ENCODE measurements at places on chromosomes 16 and 17.

DNA sequence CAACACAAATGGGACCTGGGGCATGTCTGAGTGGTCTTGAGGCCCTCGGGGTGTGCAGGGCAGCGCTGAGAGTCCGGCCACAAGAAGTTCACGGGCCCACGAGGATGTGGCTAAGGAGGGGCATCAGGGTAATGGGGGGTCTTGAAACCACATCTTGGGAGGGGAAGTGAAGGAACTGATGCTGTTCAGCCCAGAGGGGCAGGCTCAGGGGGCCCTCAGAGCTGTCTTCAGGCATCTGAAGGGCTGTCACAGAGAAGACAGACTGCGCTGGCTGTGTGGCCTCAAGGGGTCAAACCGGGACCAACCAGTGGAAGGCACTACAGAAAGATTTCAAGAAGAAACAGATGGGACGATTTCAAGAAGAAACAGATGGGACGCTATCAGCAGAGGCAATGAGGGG is 45.1 kb downstream of the ZNF423 start:
- DNase-seq = no peak
- no peak overlapping the region for H3K4me3 ChIP-seq
- H3K27ac ChIP-seq = no peak overlapping the region
- peaks cover 2% of the 10 kb centered on the region for H3K4me1 ChIP-seq
- H3K36me3 ChIP-seq = no peaks in the 10 kb centered on the region
- H3K27me3 ChIP-seq = no peaks in the 10 kb centered on the region

DNA sequence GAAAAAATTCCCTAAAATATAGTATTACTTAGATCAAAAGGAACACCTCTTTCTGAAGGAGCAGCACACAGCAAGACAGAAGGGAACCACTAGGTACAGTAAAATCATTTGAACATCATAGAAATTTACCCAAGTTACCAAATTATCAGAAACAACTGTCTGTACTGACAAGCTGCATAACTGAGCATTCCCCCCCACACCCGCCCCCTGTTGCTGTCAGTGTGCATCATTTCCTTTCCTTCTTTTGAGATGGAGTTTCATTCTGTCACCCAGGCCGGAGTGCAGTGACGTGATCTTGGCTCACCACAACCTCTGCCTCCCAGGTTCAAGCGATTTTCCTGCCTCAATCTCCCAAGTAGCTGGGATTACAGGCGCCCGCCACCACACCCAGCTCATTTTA is 120.7 kb downstream of the TRIM37 start:
- H3K36me3 ChIP-seq = no peaks in the 10 kb centered on the region
- peak overlapping the region; percentile 16 for H3K27ac ChIP-seq
- H3K4me1 ChIP-seq = peaks cover 1% of the 10 kb centered on the region
- H3K27me3 ChIP-seq = no peaks in the 10 kb centered on the region
- H3K4me3 ChIP-seq = no peak overlapping the region

DNA sequence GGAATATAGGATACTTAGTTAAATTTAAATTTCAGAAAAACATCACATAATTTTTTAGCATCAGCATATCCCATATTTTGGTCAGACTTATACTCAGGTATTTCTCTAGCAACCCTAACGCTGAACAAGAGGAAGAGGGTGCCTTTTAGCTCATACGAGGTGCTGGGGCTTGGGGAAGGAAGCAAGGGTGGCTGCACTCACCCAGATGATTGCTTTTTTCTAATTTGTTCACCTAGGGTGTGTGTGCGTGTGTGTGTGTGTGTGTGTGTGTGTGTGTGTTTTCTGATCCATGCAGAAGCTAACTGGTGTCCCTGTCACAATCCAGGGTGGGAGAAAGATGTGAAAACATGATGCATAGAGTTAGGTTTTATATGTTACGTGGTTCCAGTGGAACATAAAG is 81.2 kb downstream of the WNT3 start:
- peak overlapping the region; percentile 61 for H3K27ac ChIP-seq
- no peaks in the 10 kb centered on the region for H3K36me3 ChIP-seq
- peaks cover 42% of the 10 kb centered on the region for H3K4me1 ChIP-seq
- DNase-seq = peak; percentile 61
- H3K4me3 ChIP-seq = peak overlapping the region; percentile 58

- H3K27me3 ChIP-seq = no peaks in the 10 kb centered on the region
- H3K27ac ChIP-seq = peak overlapping the region; percentile 95
- no peaks in the 10 kb centered on the region for H3K36me3 ChIP-seq
- DNase-seq = no peak
- H3K4me3 ChIP-seq = peak overlapping the region; percentile 95
These were observed 827 bp upstream of the UBALD1 start for GRCh38 chr16:4615384-4616046.

DNA sequence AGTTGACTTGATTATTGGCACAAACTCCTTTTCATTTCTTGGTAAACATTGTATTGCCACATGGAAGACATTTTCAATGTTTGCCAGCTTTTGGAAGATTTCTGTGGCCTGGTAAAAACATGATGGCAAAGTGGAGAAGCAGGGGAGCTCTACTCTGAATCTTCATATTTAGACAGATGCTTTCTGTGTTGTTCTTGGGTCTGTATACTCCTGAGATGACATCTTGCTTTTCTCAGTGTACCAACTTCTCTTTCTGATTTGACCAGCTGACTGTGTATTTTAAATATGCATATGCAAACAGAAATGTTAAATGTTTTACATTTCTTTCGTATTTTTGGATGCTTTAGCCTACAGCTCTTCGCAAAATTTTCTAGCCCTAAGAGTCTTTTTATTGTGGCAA is 366.2 kb upstream of the MON1B start:
- DNase-seq = no peak
- no peaks in the 10 kb centered on the region for H3K27me3 ChIP-seq
- no peak overlapping the region for H3K27ac ChIP-seq

GRCh38 chr16:50079397-50080140 is 13.8 kb downstream of the HEATR3 start:
- H3K27ac ChIP-seq = no peak overlapping the region
- H3K4me1 ChIP-seq = no peaks in the 10 kb centered on the region
- H3K36me3 ChIP-seq = peaks cover 19% of the 10 kb centered on the region

DNA sequence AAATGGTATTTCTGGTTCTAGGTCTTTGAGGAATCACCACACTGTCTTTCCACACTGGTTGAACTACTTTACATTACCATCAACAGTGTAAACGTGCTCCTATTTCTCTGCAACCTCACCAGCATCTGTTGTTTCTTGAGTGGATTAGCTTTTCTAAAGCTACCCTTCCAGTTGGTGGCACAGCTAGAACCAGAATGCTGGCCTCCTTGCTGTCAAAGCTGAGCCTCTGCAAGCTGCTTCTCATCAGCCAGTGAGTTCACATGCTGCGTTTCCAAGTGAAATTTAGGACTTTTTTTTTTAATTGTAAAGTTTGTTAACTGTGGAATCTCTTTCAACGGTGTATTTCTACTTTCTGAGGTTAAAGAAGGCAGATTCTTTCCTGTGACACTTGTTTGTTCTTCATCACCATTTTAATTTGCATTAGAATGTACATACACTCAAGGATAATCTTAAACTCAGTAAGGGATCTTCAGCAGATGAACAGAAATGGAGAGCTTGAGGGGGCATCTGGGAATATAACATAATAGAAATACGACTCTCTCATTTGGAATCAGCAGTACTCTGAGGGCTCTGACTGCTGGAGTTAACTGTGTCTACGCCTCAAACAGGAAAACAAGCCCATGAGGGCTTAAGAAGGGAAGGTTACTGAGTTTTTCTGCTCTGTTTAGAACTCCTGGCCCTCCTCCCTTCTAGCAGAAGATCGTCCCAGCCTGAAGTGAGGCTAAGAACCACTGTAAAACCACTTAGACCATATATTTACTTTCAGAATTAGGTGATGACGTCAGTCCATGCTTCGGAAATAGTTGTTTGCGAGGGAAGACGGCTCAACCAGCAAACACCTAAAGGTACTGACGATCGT is 148.4 kb upstream of the FAM20A start:
- H3K27ac ChIP-seq = no peak overlapping the region
- H3K4me3 ChIP-seq = no peak overlapping the region
- no peaks in the 10 kb centered on the region for H3K4me1 ChIP-seq
- peaks cover 10% of the 10 kb centered on the region for H3K27me3 ChIP-seq

GRCh38 chr17:39939588-39940419 is 12.3 kb downstream of the LRRC3C start:
- H3K36me3 ChIP-seq = no peaks in the 10 kb centered on the region
- H3K4me3 ChIP-seq = peak overlapping the region; percentile 37
- peak; percentile 33 for DNase-seq
- H3K27me3 ChIP-seq = no peaks in the 10 kb centered on the region

- no peak overlapping the region for H3K4me3 ChIP-seq
- no peaks in the 10 kb centered on the region for H3K27me3 ChIP-seq
- H3K36me3 ChIP-seq = peaks cover 34% of the 10 kb centered on the region
- no peak for DNase-seq
- peaks cover 13% of the 10 kb centered on the region for H3K4me1 ChIP-seq
- H3K27ac ChIP-seq = no peak overlapping the region
These were observed 21.6 kb upstream of the EVPL start for GRCh38 chr17:76048711-76049110.

DNA sequence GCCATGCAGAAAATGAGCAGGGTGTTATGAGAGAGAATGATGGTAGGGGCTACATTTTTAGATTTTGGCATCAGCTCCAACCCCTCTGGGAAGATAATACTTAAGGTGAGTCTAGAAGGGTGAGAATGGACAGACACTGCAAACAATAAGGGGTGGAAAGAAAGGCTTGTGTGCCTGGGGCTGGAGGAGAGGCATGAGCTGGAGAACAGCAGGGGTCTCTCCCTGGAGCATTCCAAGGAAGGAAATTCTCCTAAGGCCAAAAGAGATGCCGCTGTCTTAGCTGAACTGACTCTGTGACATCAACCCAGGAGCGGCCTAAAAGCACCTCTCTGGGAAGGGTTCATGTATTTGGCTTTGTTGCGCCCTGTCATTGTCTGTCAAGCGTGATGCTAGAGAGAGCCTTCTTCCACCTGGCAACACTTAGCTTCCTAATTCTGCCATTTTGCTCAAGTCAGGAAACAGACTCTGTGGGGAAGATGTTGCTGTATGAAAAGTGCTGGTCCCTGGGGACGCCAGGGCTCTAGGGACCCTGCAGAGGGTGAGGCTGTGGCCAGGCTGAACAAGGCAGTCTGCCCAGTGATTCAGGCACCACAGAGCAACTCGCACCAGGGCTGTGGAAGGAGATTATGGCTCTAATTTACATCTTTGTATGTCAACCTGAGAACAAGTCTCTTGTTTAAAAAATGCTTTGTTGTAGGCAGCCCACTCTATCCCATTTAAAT is 225.7 kb downstream of the CBLN1 start:
- H3K4me3 ChIP-seq = no peak overlapping the region
- H3K4me1 ChIP-seq = no peaks in the 10 kb centered on the region
- no peaks in the 10 kb centered on the region for H3K36me3 ChIP-seq
- no peak for DNase-seq
- peaks cover 7% of the 10 kb centered on the region for H3K27me3 ChIP-seq

GRCh38 chr17:27765353-27765752 is 35.0 kb downstream of the NOS2 start:
- H3K4me1 ChIP-seq = no peaks in the 10 kb centered on the region
- H3K27ac ChIP-seq = no peak overlapping the region
- peaks cover 4% of the 10 kb centered on the region for H3K27me3 ChIP-seq
- no peaks in the 10 kb centered on the region for H3K36me3 ChIP-seq

DNA sequence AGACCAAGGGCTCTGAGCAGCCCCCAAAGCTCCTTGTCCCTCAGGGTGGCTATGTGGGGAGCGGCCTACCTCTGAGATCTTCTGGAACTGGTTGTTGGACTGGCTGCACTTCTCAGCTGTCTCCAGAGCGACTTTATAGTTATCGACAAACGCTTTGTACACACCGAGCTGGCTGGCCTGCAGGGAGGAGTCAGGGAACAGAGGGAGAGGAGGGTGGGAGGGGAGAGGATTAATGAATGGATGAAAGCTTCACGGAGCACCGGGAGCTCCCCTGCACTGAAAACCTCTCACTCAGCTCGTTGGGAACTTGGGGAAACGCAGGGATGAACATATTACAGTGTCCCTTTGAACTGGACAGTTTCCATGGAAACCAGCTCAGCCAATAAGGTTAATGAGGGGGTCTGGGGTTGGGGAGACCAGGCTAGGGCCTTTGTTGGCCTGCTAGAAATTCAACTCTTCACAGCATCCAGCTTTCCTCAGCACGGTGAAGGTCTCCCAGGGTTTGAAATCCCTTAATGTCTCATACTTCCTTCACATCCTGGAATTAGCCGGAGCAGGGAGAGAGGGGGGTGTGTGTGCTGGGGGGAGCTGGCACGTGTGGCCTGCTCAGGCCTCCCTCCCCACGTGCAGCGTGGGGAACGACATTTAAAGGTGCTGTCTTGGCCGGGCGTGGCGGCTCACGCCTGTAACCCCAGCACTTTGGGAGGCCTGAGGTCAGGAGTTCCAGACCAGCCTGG is 86.7 kb downstream of the TIMM22 start:
- H3K4me1 ChIP-seq = peaks cover 3% of the 10 kb centered on the region
- no peaks in the 10 kb centered on the region for H3K27me3 ChIP-seq
- H3K27ac ChIP-seq = no peak overlapping the region
- H3K4me3 ChIP-seq = no peak overlapping the region
- H3K36me3 ChIP-seq = no peaks in the 10 kb centered on the region

DNA sequence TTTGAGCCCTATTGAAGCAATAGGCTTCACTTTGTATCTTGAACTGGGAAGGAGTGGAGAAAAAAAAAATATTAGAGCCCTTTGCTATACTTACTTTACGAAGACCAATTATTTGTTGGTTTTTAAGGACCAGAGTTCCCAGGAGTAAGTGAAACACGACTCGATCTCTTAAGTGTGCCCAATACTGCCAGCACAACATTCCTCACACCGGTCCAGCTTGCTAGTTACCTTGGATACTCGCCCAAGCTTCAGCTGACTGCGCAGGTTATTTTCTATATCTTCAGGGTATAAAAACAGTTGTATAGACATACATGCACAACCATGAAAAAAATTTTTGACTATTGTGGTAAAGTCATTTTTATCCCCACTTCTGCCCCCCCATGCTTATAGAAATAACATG is 72.1 kb downstream of the RPTOR start:
- DNase-seq = no peak
- no peaks in the 10 kb centered on the region for H3K27me3 ChIP-seq
- no peak overlapping the region for H3K4me3 ChIP-seq
- H3K36me3 ChIP-seq = no peaks in the 10 kb centered on the region

GRCh38 chr17:81328978-81329926 is 34.1 kb upstream of the SLC38A10 start:
- no peak for DNase-seq
- H3K4me1 ChIP-seq = no peaks in the 10 kb centered on the region
- H3K27ac ChIP-seq = no peak overlapping the region
- H3K36me3 ChIP-seq = no peaks in the 10 kb centered on the region

- H3K4me3 ChIP-seq = no peak overlapping the region
- DNase-seq = no peak
These were observed 6.7 kb upstream of the HIGD1B start for GRCh38 chr17:44840936-44841335.

All from naive B cell (primary cell).